Mesendoderm (in vitro differentiated cells): ENCODE measurements at places on chromosomes 3 and 15.

DNA sequence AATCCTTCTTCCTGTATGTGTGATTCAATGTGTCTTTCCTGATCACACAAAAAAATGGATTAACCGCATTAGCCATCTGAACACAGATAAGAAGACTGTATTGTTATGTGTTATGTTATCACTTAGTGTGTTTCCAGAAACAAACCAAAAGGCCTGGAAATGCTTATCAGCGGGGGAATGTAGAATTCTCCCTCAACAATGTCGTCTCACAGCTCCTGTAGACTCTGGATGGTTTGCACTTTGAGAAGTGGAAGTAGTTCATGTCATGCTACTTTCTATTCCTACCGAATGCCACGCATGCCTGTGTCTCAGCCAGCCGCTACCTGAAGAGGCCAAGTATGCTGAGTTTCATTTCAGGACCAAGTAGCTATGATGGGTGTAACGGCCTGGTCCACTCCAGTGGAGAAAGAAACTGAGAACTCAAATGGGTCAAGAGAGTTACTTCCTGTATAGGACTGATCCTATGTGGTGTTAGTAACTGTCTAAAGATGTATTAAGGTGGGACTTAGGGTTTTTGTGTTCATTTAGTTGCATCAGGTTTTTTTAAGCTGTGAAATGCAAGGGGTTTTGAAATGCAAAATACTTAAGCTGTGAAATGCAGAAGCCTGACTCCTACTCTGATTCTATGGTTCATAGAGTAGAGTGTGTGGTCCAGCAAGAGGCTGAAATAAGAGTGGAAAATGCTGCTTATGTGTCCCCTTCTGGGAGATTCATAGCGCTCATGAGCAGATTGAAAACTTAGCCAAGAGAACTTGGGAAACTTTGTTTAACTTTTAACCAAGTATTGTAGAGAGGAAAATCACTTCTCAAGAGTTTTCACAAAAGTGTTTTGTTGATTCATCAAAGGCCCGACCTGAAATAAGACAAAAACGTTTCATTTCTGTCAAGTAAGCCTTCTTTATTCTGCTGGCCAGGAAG, 118.5 kb upstream of the LMOD3 start:
- H3K4me3 ChIP-seq, result no peak overlapping the region
- H3K27ac ChIP-seq, result peak overlapping the region; percentile 87
- DNase-seq, result peak; percentile 91

- DNase-seq, result no peak
- H3K4me1 ChIP-seq, result peaks cover 3% of the 10 kb centered on the region
- H3K36me3 ChIP-seq, result no peaks in the 10 kb centered on the region
- no peak overlapping the region for H3K27ac ChIP-seq
- no peak overlapping the region for H3K4me3 ChIP-seq
Measured at GRCh38 chr3:71254281-71255057, 329.1 kb downstream of the FOXP1 start.

DNA sequence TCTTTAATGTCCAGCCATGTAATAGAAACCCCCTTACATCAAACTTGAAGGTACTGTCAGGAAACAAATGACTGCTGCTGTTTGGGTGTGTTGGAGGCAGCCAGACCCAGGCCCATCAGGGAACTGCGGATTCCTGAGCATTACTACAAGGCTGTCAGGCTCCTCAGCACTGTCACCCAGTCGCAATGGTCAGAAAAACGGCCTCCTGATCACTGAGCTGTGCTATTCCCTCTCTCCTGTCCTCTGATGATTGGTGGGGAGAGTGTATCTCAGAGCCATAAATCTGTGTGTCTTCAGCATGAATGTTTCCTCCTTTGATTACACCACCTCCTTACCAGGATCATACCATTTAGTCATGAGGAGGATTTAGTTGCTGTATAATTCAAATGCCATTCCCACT, 135.2 kb upstream of the GADL1 start:
- no peaks in the 10 kb centered on the region for H3K36me3 ChIP-seq
- H3K4me3 ChIP-seq, result no peak overlapping the region
- no peak for DNase-seq
- no peaks in the 10 kb centered on the region for H3K27me3 ChIP-seq
- no peak overlapping the region for H3K27ac ChIP-seq
- no peaks in the 10 kb centered on the region for H3K4me1 ChIP-seq

GRCh38 chr15:24856397-24857390, 98.1 kb upstream of the SNRPN start:
- peak; percentile 99 for DNase-seq
- no peaks in the 10 kb centered on the region for H3K4me1 ChIP-seq
- no peak overlapping the region for H3K27ac ChIP-seq
- no peak overlapping the region for H3K4me3 ChIP-seq
- H3K27me3 ChIP-seq, result no peaks in the 10 kb centered on the region

DNA sequence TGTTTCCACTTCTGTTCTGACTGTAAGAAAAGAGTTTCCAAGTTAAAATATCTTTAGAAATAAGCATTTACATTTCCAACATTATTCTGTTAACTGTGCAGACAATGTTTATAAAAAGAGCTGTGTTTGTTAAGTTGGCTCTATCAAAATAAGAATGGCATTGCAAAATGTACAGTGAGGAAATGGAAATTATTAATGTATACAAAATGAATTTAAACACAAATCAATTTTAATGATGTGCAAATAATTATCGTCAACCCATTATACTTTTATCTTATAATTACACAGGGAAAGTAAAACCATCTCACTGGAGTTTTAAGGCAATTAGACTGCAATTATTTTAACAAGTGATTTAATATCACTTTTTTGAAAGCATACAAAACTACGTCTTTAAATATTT, 17.5 kb downstream of the MRPS22 start:
- H3K36me3 ChIP-seq, result peaks cover 9% of the 10 kb centered on the region
- DNase-seq, result no peak
- no peaks in the 10 kb centered on the region for H3K27me3 ChIP-seq
- no peaks in the 10 kb centered on the region for H3K4me1 ChIP-seq
- no peak overlapping the region for H3K4me3 ChIP-seq

- H3K4me1 ChIP-seq, result no peaks in the 10 kb centered on the region
- H3K27me3 ChIP-seq, result no peaks in the 10 kb centered on the region
- no peak overlapping the region for H3K27ac ChIP-seq
- DNase-seq, result no peak
Measured at GRCh38 chr15:57565311-57565710, 26.4 kb upstream of the MYZAP start.

GRCh38 chr3:119145500-119146167, at the start of gene TEX55:
TEX55 (plus strand) TSS chr3:119146165; CDS start chr3:119146190, 25 bp downstream.
- no peaks in the 10 kb centered on the region for H3K4me1 ChIP-seq
- no peak within 1 kb of the TSS for H3K4me3 ChIP-seq
- DNase-seq, result peak; percentile 79
- no peaks in the 10 kb centered on the region for H3K36me3 ChIP-seq
- H3K27ac ChIP-seq, result no peak within 1 kb of the TSS

GRCh38 chr3:426072-426471, 229.5 kb downstream of the CHL1 start:
- H3K4me3 ChIP-seq, result no peak overlapping the region
- H3K4me1 ChIP-seq, result no peaks in the 10 kb centered on the region
- no peaks in the 10 kb centered on the region for H3K36me3 ChIP-seq
- peak; percentile 37 for DNase-seq
- H3K27me3 ChIP-seq, result no peaks in the 10 kb centered on the region

DNA sequence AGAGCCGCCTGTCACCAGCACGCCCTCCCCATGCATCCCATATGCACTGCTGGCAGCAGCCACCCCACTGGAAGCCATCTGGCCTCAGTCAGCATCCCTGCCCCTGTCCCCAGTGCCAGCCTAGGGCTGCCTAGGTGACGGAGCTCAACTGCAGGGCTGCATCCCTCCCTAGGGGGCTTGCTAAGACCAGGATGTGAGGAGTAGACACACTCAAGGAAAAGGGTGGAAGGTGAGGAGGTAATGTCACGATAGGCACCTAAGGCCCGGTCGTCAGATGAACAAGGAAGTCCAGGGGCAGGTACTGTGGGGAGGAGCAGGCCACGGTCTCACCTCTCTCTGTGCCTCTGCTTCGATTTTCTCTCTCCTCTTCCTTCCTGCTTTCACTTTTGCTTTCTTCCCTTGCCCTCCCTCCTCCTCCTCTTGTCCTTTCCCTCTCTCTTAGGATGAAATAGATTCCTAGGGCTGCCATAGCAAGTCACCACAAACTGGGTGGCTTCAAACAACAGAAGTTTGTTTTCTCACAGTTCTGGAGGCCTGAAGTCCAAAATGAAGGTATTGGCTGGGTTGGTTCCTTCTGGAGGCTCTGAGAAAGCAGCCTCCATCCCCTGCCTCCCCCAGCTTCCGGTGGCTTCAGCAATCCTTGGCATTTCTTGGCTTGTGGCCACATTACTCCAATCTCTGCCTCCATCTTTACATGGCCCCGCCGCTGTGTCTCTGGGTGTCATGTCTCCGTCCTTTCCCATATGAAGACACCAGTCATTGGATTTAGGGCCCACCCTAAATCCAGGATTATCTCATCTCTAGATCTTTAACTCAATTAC, 298.3 kb downstream of the SHQ1 start:
- no peak overlapping the region for H3K4me3 ChIP-seq
- H3K4me1 ChIP-seq, result no peaks in the 10 kb centered on the region
- H3K27me3 ChIP-seq, result no peaks in the 10 kb centered on the region
- H3K36me3 ChIP-seq, result no peaks in the 10 kb centered on the region
- no peak overlapping the region for H3K27ac ChIP-seq

DNA sequence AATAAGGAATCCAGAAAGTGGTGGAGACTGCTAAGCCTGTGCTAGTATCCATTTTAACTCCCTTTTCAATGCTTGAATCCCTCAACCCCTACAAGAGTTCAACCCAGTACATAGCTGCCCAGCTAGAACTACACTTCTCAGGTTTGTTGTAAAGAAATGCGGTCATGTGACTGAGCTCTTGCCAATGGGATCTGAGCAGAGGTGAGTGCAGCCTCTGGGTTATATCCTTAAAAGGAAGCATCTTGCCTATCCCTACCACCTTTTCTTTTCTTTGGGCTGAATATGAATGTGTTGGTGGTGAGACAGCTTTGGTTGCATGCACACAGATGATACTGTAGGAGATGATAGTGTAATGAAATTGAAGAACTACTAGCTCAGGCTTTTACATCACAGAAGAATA, 139.7 kb downstream of the CADPS start:
- no peaks in the 10 kb centered on the region for H3K4me1 ChIP-seq
- H3K36me3 ChIP-seq, result no peaks in the 10 kb centered on the region
- no peak overlapping the region for H3K27ac ChIP-seq
- no peaks in the 10 kb centered on the region for H3K27me3 ChIP-seq
- no peak for DNase-seq
- H3K4me3 ChIP-seq, result no peak overlapping the region

DNA sequence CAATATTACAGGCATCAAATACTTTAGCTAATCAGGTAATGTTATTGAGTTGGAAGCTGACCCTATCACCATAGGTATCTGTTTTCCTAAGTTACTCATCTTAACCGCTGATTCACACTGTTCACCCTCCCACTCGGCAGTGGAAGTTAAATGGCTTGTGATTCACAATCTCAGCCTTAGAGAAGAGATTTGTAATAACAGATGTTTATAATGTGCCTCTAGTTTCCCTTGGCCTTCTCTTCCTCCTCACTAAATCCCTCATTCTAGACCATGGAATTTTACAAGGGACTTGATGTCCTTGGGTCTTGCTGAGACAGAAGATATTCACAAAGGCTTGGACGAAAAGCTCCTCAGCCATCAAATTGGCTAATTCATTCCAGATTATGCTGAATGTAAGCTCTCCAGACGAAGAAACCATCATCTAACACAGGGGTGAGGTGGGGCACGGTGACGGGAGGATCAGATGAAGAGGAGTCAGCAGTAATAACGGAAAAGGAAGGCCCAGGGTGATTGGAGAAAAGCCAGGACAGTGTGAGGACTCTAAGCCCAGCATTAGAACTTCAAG, 931.7 kb downstream of the MCTP2 start:
- no peak overlapping the region for H3K27ac ChIP-seq
- H3K36me3 ChIP-seq, result no peaks in the 10 kb centered on the region
- no peak for DNase-seq

- no peak overlapping the region for H3K4me3 ChIP-seq
- H3K4me1 ChIP-seq, result no peaks in the 10 kb centered on the region
- H3K27me3 ChIP-seq, result no peaks in the 10 kb centered on the region
- H3K27ac ChIP-seq, result no peak overlapping the region
- no peak for DNase-seq
Measured at GRCh38 chr15:48986240-48986639, 22.5 kb upstream of the SHC4 start.

DNA sequence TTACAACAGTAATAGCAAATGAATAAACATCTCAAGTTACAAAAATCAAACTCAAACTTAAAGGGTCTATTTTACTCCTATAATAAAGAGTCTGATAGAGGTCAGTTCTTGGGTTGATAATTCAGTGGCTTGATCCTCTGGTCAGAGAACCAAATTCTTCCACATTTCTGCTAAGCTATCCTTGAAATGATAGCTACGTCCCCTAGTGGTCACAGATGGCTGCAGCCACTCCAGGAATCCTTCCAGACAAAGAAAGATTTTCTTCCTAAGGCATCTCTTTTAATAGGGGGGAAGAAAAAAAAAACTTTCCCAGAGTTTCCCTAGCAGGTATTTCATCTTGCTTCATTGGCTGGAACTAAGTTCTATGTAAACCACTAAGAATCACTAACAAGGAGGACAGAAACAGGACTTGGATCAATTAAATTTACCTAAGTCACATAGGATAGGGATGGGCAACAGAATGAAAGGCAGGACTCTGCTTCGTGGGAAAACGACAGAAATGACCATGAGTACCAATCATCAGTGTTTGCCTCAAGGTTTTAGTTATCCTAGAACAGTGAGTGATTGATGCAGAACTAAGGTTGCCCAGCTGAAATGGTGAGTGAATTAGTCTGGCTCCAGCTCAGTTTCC, 160.7 kb downstream of the STAC start:
- H3K36me3 ChIP-seq, result no peaks in the 10 kb centered on the region
- peak; percentile 56 for DNase-seq

DNA sequence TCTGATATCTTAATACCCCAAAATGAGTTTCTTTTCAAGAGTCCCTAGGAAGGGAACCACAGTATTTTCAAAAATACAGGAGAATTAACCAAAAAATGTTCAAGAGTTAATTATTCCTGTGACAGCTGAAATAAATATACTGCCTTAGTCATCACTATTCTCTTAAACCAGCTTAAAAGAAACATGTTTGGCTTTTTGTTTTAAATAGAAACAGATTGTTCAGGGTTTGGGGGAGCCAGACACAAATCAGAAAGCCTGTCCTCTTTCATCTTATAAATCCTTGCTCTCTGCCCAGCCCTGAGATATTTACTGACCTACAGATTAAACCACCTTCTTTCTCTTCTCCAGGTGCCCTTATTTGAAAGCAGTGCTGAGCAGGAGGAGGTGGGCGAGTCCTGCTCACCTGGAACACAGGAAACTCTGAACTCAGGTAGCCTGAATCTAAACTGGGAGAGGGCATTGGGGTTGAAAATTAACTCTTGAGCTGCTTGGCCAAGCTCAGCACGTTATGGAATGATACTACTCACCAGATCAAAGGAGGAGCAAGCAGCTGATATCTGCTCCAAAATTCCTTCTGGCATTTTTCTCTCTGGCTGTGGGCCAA, 84.1 kb upstream of the SPRED1 start:
- H3K36me3 ChIP-seq, result no peaks in the 10 kb centered on the region
- no peak overlapping the region for H3K27ac ChIP-seq
- no peak overlapping the region for H3K4me3 ChIP-seq
- H3K27me3 ChIP-seq, result no peaks in the 10 kb centered on the region
- no peak for DNase-seq

- peaks cover 4% of the 10 kb centered on the region for H3K4me1 ChIP-seq
- peak; percentile 72 for DNase-seq
- peaks cover 30% of the 10 kb centered on the region for H3K27me3 ChIP-seq
- no peaks in the 10 kb centered on the region for H3K36me3 ChIP-seq
Measured at GRCh38 chr15:91099616-91099994, 452 bp upstream of the SV2B start.
